Stimulated activated naive CD8-positive, alpha-beta T cell treated with anti-CD3 and anti-CD28 coated beads, Interleukin-15, amount 100 ng/mL, for 72 hours (primary cell): ENCODE measurements at places on chromosomes 6 and 20.

DNA sequence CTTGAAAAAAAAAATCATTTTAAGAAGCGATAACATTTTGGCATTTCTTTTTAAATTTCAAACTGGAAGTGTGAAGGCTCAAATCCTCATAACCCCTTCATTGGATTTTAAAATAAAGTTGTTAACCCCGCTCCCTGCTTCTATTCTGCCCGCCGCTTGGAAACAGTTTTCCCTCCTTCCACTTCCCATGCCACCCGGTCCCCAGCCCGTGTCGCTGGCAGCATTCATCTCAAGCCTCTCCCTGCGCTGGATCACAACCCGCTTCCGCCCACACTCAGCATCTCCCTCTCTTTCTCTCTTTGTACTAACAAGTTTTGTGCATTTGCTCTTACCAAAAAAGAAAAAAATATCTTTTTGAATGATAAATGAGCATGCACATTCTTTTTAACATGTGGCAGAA lies 15.4 kb upstream of the PDE10A start:
- DNase-seq = no peak

DNA sequence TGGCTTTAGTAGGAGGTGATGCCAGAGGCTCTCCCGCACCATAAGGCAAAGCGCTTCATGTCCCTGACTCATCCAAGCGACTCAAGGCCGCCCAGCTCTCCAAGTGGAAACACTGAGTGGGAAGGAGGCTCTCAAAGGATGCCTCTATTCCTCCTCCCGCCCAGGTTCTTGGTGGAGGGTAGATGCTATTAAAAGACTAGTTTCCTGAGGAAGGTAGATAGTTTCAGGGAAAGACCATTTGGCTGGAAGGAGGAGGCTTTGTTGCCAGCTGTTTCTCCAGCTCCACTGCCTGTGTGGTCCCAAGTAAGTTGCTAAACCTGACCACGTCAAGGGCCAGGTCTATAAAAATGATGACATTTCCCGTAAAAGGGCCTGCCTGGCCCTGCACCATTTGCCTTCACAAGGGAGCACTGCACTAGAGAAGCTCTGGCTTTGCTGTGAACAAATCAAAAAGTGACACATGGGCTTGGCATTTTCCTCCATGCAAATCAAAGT lies 48.2 kb downstream of the GMDS start:
- no peak for DNase-seq

GRCh38 chr6:53014063-53014462 lies 19.0 kb upstream of the GSTA4 start:
- no peak for DNase-seq

DNA sequence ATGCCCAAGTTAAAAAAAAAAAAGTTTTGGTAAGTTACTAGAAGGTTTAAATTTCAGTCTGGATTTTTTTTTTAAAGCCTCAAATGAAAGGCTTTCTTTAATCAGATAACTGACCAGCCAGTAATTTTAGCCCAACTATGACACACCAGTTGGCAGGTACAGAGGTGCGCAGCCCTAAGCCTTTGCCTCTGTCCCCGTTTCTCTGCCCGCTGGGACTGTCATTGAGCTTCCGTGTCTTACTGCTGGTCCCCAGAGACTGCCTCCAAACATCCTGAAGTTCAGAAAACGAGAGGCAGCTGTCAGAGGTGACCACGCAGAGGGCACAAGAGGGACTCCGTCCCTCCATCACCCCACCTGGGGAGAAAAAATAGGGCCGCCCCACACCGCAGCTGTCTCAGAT lies 118.2 kb downstream of the RPS12 start:
- DNase-seq = no peak

GRCh38 chr6:5181510-5182317 lies 79.0 kb downstream of the LYRM4 start:
- no peak for DNase-seq

DNA sequence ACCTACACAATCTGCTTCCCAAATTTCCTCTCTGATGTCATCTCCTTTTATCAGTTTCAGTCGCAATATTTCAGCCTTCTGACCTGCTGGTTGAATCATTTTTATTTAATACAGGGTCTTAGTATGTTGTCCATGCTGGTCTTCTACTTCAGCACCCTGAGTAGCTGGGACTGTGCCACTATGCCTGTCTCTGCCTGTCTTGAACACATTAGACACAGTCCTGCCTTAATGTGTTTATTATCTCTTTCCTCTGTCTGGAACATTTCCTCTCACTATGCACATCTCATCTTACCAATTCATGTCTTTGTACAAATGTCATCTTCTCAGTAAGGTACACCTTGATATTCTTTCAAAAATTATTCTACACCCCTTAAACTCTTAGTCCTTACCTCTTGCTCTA lies 106.5 kb downstream of the THEMIS start:
- DNase-seq = no peak

- no peak for DNase-seq
These were observed 57.2 kb downstream of the GFRA4 start for GRCh38 chr20:3606021-3606420.

GRCh38 chr20:31606804-31607639 lies 1.9 kb downstream of the ID1 start:
- no peak for DNase-seq

DNA sequence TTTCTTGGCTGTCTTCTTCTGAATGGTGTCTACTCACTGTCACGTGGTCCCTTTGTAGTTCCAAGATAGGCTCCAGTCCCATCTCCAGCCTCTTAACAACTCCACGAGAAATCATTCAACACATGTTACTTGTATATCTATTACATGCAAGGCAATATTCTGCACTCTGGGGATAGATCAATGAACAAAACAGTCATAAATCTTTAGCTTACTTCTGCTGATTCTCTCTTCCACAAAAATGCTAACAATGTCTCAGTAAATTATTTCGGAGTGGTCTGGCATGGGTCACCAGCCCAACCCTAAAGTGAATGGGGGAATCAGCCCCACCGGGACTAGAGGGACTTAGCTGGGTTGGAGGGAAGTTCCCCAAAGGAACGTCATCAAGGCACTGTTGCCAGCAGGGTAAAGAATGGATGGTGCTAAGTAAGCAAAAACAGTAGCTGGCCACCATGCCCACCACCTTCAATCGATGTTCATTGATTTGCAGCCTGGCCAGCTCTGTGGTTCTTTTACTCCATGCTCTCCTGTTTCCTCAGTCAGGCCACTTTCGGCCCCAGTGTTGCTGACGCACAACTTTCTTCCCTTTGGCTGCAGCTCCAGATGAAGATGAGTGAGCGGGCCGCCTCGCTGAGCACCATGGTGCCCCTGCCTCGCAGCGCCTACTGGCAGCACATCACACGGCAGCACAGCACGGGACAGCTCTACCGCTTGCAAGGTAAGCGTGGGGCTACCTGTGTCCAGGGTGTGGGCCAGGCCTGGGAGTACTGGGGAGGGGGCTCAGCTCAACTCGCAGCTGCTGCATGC lies 167.7 kb downstream of the DOK5 start:
- no peak for DNase-seq

DNA sequence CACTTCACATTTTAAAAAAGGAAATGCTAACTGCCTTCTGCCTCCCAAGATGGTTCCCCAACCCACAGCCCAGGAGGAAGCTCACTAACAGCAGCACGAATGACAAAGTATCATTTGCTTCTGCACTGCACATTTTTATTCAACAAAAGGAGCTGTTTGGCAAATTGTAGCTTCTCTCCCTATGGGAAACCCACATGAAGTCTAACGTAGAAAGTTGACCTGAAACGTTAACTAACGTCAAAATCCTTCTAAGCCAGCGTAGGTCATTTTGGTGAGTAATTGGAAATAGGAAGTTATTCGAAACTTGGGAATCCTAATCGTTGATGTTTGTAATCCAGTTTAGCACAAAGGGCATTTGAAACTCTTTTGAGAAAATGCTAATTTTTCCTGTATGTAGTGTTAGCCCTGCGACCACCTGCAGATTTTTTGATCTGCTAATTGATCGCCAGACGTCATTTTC lies 2.9 kb downstream of the SALL4 start:
- no peak for DNase-seq

GRCh38 chr6:101451981-101452380 lies 58.5 kb downstream of the GRIK2 start:
- no peak for DNase-seq

DNA sequence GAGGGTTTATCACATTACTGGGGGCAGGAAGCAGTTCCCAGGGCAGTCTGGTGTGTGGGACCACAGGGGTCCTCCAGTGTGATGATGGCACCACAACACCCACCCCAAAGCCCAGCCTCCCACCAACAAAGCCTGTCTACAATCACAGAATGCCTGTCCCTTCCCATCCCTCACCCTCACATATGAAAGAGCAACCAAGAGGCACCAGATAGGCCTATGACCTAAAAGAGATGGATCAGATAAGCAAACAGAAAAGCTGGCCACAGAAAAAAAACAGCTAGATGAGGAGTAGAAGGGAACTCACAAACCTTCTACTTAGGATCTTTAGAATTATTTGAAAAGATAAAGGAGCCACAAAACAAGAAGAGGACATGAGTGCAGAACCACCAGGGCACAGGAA lies 54.3 kb downstream of the SERAC1 start:
- no peak for DNase-seq

GRCh38 chr6:34131326-34132290 lies 14.3 kb downstream of the GRM4 start:
- DNase-seq = no peak

DNA sequence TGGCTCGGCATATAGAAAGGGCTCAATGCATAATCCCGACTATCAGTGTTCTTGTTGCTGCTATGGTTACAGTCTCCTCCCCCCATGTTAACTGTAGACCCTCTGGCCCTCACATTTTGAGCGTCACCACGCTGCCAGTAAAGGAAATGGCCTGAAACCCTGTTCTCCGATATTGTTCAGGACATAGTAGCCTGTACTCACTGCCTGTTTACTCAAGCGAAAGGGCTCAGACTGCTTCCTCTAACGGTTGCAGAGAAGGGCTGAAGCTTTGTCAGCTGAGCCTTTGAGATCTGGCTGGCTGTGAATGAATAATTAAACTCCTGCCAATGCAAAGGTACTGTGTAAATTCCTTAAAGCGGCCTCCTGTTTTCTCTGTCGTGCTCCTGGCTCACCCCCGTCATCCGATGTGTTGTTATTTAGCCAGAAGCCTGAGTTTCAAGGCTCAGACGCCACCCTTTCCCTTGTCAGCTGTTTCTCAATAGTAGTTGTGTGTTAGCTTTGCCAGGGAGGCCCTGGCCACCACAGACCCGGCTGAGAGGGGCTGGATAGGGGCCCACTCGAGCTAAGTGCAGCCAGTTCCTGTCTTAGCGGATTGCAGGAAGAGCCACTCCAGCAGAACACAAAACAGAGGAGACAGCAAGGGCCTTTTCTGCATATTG lies 31.2 kb upstream of the RALGAPA2 start:
- DNase-seq = no peak

DNA sequence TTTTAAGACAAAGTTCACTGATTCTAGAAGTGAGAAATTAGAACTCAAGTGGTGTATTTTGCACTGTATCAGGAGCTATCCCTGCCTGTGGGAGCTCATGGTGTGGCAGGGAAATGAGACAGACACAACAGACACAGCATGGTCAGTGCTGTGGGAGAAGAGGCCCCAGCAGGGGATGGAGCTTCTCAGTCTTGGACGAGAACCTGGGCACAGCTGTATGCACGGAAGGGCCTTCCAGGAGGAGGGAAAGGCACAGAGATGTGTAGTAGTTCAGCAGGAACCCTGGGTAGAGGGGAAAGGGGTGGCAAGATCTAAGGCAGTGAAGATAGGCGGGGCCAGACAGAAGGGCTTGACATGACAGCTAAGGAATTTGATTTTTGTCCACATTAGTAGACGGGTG lies 48.8 kb upstream of the KIF25 start:
- DNase-seq = no peak

- DNase-seq = no peak
These were observed 49.7 kb downstream of the OR2B2 start for GRCh38 chr6:27862396-27863066.

DNA sequence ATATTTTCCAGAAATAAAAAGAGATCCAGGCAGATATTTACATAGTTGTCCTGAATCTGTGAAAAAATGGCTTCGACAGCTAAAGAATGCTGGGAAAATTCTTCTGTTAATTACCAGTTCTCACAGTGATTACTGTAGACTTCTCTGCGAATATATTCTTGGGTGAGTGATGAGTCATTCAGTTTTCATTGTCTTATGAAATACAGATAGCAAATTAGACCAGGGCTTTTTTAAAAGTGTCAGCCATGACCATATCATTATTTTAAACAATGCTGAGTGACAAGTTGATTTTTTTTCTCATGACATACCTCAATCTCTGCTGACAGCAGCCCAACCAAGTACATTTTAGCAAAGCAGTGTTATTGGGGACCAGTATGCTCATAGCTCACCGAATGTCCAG lies 32.8 kb downstream of the TSPYL4 start:
- no peak for DNase-seq

DNA sequence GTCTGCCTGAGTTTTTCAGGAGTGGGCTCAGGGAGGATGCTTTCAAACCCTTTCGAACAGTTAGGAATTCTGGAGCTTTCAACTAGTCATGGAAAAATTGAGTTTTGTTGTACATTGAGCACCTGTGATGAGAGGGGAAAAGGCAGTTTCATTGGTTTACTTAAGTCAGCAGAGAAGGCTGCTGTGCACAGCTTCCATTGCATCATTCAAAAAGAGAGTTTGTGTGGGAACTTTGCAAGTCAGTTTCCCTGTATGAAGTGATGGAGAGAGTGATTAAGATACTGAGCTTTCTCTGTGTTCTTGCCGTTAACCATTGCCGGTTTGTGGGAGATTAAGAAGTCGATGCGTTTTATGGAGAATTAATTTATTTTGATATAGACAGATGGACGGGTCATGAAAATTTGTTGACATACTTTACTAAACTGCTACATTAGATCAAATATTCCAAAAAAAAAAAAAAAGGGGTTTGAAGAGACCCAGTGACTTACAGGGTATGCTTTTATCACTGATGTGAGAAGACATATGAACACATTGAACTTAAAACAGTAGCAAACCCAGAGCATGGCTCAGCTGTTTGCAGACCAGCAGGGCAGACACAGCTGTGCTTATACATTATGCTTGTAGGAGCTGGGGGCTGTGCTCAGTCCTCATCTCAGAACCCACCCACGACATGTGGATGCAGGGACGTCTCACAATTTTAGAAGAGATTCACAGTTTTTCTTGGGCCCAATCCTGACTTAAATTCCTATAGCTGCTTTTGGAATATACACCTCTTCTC lies 234.1 kb downstream of the SOX4 start:
- no peak for DNase-seq

DNA sequence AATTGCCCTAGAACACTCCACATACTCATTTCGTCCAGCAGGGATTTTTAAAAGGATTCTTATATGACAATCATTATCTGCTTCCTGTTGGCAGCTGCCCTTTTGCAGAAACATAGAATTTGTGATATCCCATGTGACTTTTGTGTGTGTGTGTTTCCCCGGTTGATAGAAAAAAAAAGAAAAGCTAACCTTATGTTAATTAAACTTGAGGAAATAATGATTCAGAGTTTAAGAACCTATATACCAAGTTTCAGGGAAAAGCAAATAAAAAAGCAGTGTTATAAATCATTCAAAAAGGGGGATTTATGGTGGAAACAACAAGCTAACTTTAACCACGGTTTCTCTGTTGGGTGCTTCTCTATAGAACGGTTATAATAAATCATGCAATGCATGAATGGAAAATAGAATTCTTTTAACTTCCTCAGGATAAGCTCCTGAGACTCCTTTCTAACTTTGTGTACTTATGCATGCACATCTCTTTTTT lies 826.9 kb upstream of the EYS start:
- DNase-seq = no peak

GRCh38 chr20:25269833-25270170 lies 21.9 kb downstream of the PYGB start:
- no peak for DNase-seq

GRCh38 chr6:81909981-81910900 lies 157.8 kb upstream of the TENT5A start:
- no peak for DNase-seq
